ENCODE measurements at places on chromosomes 6 and 20.
A peak's percentile ranks its signal among the peaks of the same experiment; 100 is the strongest.

DNA sequence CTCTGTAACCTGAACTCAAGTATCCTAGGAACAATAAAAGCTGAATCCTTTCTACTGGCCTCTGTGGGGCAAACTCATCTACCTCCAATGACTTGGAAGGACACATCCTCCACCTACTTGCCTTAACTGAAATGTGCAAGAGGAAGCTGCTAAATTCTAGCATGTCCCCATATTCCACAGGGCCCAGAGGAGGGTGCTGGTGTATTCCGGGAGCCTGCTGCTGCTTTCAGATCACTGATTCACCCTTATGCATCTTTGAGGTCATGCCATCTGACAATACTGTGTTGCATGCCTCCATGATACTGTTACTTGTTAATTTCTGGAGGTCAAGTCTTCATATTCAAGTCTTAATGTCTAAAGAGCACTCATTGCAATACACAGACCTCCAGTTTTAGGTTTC, 40.3 kb downstream of the LYRM4 start:
- no peak for DNase-seq

DNA sequence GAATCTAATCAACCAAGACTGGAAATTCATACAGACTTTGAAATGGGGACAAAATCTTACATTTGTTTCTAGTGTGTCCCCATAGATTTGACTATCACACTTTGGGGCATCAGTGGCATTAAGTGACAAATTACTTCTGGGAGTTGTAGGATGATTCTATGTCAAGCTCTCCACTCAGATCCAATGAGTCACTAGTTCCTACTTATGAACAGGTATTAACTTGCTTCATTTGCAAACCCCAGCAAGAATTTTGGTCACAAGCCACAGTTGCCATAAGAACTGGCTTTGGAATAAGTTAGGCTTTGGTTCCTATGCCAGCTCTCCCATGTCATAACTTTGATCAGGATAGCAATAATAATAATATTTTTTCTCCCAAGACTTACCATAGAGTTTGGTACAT, 77.6 kb upstream of the PTPRK start:
- no peak for DNase-seq

- DNase-seq = no peak
These were observed 217.2 kb downstream of the LAMA2 start for GRCh38 chr6:129100164-129100563.

DNA sequence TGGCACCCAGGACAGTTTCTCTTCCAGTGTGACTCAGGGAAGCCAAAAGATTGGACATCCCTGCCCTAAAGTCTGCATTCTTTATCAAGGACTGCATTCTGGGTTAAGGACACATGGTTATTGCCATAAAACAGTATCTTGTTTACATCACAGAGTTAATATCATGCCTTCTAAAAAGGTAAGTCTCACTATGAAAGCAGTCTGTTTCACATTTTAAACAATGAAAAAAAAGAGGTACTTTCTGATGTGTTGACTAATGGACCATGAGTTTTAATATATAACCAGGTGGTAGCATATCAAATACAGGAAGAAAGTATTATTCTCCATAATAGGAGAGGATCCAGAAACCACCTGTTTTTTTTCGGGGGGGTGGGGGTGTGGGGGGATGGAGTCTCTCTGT, 93.7 kb downstream of the TIAM2 start:
- no peak for DNase-seq

- no peak for DNase-seq
These were observed 46.2 kb upstream of the ADIG start for GRCh38 chr20:38534756-38535155.

DNA sequence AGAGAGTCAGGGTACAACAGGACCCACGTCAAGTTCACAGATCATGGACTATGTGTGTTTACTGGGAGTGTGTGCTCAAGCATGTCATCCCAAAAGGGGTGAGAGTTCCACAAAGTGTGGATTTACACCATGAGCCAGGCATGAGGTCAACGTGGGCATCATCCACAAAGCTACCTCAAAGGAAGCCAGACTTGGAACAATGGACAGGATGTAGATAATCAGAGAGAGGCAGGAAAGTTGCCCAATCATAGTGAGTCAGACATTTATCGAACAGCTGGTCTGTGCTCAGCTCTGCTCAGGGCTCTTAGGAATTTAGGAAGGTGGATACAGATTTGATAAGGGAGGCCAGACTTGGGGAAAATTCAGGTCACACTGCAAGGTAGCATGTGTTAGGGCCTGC, 317.2 kb upstream of the CDYL start:
- DNase-seq = no peak

DNA sequence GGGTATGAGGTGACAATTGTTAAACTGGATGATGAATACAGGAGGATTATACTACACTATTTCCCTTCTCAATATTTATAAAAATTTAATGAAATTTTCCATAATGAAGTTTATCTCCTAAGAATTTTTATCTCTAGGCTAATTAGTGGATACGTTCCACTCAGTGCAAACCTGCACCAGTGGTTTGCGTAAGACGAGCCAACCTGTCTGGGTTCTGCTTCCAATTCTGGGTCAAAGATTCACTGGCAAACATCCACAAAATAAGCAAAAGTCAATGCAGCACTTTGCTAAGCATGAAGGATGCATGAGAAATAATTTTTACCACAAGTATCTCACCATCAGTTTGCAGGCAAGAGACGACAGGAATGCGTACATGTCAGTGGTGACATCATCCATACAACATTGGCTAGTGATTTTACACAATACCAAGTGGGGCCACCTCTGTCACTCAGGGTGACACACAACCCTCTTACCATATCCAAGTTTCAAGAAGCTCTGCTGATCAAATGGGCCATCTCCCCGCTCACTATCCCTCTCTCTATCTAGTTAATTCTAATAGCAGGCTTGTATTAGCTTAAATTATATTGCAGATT, 51.7 kb downstream of the FAM50B start:
- no peak for DNase-seq

DNA sequence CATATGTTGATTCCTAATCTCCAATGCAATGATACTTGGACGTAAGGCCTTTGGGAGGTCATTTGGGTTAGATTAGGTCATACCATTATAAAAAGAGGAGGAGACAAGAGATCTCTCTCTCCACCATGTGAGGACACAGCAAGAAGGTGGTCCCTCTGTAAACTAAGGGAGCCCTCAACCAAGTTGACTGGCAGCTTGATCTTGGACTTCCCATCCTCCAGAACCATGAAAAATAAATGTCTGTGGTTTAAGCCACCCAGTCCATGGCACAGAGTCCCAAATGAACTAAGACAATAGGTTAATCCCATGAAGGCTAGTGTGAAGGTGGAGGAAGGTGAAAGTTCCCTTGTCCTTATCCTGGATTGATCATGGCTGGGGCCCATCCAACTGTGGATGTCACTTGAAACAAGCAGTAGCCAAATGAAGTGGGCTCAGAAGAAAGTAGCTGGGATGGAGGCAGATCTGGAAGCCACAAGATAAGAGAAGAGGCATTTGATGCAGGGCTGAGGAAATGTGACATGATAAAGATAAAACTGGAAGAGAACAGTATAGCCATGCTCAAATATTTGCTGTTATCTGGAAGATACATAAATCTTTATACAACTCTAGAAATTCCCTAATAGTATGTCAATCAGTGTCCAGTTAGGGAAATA, 99.9 kb downstream of the BANF2 start:
- no peak for DNase-seq

GRCh38 chr6:32047084-32047478, 8.9 kb downstream of the CYP21A2 start:
- no peak for DNase-seq

- peak; percentile 72 for DNase-seq
These were observed 268.2 kb downstream of the CDC5L start for GRCh38 chr6:44655412-44656342.
